ENCODE measurements at places on chromosomes 3 and 15.
A peak's percentile ranks its signal among the peaks of the same experiment; 100 is the strongest.

DNA sequence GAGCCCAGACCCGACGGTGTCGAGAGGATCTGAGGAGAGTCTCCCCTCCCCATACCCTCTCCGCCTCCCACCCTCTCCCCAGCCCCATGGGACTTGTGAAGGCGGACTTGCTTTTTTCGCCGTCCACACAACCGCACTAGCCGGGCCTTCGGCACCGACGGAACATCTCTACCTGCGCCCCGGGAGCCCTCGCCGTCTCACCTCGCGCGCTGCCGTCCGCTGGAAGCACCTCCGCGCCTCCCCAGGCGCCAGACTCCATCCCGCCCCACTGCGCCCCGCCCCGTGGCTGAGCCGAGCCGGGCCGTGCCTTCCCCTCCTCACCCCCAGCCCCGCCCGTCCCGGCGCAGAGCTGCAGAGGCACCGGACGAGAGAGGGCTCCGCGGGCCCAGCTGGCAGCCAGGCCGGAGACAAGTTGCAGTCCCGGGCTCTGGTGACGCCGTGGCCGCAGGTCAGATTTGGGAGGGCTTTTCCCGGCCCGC is at the start of the genes DUOX1 and DUOXA1:
TSS of gene DUOX1 (plus strand) at position 344 of the 479 bp plus-strand sequence. CDS start 1,973 bp downstream, outside the sequence.
TSS of gene DUOXA1 (minus strand) at position 229 of the 479 bp plus-strand sequence. CDS start 6,865 bp downstream, outside the sequence.
- DNase-seq, result no peak

DNA sequence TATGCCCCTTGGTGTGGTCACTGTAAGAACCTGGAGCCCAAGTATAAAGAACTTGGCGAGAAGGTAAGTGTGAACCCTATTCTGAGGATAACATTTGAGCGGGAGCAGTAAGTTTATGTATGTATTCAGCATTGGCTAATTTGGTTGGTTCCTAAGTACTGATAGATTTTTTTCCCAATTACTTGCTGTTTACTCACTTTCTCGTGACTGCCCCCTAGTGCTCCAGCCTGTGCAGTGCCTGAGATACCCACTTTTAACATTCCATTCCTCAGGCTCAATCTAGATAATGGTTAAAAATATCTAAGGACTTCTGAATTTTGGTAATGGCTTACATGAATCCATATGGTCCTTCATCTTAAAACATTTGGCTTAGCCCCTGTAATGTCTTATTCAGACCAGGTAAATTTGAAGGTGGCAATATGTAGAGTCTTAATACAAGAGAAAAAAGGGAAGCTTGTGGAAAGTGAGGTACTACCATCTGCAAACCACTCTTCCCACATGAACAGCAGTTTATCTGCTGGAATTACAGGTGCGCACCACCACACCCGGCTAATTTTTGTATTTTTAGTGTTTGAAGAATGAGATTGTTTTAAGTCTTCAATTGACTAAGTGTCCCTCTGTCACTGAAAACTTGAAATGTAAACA is 7.1 kb downstream of the ELL3 start:
- peak; percentile 22 for DNase-seq

DNA sequence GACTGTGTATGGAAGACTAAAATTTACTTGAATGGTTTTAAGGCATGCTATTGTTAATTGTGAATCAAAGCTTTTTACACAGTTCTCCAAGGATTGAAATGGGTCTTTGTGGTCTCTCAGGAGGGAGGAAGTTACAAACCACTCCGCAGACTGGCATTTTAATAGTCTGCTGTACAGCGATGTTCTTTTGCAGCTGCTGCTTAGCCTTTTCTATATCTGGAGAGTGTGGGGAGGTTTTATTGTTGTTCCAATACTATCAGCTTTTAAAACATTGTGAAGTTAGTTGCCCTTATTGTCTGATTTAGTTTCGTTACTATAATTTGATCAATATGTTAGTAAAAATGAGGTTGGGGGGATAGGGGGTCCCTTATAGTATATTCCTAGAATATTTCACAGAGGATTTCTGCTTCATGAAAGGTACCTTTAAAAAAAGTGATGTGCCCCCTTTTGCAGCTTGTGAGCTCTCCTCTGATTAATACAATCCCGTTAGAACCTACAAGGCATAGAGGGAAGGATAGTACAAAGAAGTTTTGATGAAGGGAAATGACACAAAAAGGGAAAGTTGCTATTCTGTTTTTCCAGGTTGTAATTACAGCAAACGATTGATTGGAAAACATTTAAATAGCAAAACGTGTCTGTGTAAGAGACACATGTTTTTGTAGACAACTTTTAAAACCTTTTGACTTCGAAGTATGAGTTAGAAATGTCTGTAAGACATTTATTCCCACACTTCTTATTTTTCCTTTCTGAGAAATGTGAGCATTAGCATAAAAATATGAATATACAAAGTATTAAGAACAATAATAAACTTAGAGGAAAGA is 158.3 kb upstream of the CGNL1 start:
- DNase-seq, result no peak

GRCh38 chr3:113286524-113286923 is 75.2 kb downstream of the BOC start:
- DNase-seq, result no peak

DNA sequence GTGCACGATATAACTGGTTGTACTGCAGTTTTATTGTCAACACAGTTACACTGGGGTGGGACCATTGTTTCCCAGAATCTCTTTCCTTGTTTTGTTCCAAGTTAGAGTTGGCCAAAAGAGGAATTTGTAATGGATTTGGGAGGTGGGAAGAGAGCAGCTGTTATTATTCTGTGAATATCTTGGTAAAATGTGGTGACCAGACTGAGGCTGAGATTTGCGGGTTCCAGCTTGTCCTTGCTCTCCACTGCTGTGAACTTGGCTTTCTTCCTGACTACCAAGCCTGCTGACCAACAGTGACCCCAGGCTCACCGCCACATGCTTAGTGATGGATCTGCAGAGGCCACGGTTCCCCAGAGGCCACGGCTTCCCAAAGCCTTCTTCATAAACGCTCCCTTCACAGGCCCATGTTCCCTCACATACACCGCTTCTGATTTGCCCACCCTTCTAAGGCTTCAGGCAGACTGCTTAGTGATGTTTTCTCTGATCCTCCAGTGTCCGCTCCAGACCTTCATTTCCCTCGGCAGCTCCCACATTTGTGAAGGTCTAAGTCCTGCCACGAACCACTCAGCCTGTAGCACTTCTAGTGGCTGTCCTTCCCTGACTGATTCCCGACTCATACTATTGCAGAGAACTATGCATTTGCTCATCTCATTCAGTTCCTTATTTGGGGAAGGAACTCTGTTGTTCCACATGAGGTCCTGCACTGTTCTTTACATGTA is 525.5 kb upstream of the RGMA start:
- DNase-seq, result no peak
